ENCODE measurements at places on chromosomes 5 and 9.

GRCh38 chr9:118961857-118962256 is 407.4 kb downstream of the BRINP1 start:
- peak; percentile 27 for DNase-seq

GRCh38 chr5:77316871-77317661 is 106.6 kb downstream of the PDE8B start:
- no peak for DNase-seq

DNA sequence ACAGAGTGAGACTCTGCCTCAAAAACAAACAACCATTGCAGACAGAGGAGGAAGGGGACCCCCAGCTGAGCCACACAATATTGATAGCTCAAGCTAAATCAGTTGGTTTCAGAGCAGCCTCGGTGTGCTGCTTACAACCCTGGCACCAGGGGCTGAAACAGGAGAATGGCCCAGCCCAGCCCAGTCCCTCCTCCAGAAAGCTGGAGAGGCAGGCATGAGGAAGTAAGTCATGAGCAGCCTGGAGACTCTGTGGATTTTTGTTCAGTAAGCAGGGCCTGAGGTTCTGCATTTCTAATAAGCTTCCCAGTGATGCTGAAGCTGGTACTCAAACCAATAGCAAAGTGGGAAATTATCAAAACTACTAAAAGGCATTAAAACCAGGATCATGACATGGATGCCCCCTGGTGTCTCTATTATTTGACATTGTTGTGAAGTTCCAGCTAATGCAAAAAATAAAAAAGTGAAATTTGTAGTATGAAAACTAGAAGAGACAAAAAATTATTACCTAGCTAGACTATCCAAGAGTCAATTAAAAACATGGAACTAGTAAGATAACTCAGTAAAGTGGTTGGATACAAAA is 14.2 kb downstream of the PRRT1B start:
- DNase-seq, result no peak

- DNase-seq, result no peak
Observed at GRCh38 chr5:79456400-79456799, 57.5 kb downstream of the HOMER1 start.

DNA sequence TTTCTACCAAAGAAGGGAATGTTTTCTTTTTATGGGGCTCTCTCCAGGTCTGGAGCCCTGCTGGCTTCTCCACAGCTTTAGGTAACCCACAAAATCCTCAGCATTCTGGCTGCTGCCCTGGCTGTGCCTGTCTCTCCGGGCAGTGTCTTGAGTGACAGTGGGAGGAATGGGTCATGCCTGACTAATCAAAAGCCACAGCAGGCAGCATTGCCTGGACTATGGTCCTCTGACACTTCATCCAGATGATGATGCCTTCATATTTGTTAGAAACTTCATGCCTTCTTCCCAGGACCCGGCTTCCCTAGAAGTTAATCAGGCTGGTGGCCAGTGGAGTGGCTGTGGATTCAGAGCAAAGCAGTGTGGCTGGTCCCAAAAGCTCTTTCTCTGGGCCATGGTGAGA is 32.2 kb upstream of the TGFBI start:
- DNase-seq, result no peak

GRCh38 chr5:89534331-89534730 is 651.3 kb upstream of the MEF2C start:
- no peak for DNase-seq

Data from AG09319 (cell line).